ENCODE measurements at places on chromosomes 13 and 19. TPM values are rescaled to one million over a fixed set of nuclear protein-coding genes. Genes with fewer than 3 reads are reported as not detected.

The JOSD2 gene
- 40.2 TPM for total RNA-seq

The FGF21 gene
- not detected for total RNA-seq

The ZNF433 gene
- total RNA-seq = 0.82 TPM

The PCDH9 gene
- 0.14 TPM for total RNA-seq

The NFIC gene
- total RNA-seq = 15.1 TPM

The ATP4A gene
- not detected for total RNA-seq

The DIRAS1 gene
- total RNA-seq = not detected

The AMER2 gene
- not detected for total RNA-seq

The LGALS14 gene
- not detected for total RNA-seq

Data from activated CD8-positive, alpha-beta memory T cell treated with anti-CD3 and anti-CD28 coated beads, Interleukin-2, amount 10 ng/mL, durations not matched to agents 7 days and 5 days (primary cell).